Activated naive CD8-positive, alpha-beta T cell treated with anti-CD3 and anti-CD28 coated beads, Interleukin-2, amount 10 ng/mL, durations not matched to agents 7 days and 5 days (primary cell): ENCODE measurements at places on chromosomes 1 and 21.

DNA sequence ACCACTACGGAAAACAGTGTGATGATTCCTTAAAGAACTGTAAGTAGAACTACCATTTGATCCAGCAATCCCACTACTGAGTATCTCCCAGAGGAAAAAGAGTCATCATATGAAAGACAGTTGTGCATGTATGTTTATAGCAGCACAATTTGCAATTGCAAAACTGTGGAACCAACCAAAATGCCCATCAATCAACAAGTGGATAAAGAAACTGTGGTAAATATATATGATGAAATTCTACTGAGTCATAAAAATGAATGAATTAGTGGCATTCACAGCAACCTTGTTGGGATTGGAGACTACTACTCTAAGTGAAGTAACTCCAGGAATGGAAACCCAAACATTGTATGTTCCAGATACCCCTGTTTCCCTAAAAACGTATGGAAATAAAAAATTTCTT lies 337.0 kb upstream of the PTBP2 start:
- no peak for DNase-seq

GRCh38 chr1:25780318-25781129 lies 19.5 kb upstream of the SELENON start:
- no peak for DNase-seq

DNA sequence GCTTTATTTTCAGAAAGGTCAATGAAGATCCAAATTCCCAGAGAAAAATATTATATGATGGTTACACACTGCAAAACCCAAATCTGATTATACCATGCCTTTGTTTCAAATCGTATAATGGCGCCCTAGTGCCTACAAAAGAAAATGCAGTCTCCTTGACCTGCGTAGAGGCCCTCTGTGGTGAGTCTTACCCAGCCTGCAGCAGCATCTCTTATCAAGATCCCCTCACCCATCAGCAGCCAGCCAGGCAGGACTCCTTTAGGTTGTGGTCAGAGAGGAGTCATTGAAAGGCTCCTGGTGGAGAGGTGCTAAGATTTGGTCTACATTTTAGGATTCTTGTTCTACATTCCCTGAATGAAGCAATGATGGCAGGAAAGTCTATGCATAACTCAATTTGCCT lies 23.7 kb upstream of the DAB1 start:
- DNase-seq, result no peak

DNA sequence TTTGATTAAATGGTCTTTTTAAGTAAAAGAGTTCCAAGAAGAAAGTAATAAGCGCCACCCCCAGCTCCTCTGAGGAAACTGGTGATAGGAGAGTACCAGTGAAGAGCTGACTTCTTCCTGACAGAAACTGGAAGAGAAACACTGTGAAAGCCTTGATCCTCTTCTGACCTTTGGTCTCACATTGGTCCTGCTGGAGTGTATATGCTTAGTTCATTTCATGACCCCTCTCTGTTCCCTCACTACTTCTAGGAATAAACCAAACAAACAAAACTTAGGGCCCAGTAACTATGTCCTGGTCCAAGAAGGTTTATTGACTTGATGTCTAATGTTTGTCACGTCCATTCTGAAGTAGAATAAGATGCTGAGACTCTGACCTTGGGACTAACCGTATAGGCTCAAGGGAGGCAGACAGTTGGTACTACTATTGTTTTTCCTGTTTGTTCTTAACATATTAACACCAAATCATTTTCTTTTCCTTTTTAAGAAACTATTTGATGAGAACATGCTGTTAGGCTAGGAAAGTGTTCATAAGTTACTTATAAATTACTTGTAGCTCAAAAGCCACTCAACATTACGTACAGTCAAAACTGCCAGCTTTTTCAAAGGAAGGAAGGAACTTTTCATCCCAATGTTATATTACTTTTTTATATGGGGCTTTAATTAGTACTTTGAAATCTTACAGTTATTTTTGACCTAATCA lies 57.9 kb downstream of the MIER1 start:
- no peak for DNase-seq

DNA sequence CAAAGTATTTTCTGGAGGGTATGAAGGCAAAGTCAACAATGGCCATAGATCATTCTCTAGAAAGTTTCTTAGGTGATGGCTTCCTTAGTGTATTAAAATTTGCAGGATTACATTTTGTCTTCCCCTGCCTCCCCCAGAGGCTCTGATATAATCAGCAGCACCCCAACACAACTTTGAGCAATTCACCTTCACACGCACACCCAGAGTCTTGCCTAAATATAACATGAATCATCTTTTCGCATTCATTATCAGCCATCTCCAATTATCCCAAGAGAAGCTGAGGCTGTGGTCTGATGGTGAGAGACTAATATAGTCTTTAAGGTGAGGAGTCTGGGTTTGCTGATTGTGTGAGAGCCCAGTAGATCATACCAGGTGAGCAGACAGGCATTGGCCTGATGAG lies 343.0 kb downstream of the RRAGC start:
- DNase-seq, result no peak

GRCh38 chr1:7785108-7785507 lies 1.0 kb downstream of the PER3 start:
- DNase-seq, result no peak

- no peak for DNase-seq
These were observed 85.8 kb upstream of the TMPRSS2 start for GRCh38 chr21:41593760-41594138.

DNA sequence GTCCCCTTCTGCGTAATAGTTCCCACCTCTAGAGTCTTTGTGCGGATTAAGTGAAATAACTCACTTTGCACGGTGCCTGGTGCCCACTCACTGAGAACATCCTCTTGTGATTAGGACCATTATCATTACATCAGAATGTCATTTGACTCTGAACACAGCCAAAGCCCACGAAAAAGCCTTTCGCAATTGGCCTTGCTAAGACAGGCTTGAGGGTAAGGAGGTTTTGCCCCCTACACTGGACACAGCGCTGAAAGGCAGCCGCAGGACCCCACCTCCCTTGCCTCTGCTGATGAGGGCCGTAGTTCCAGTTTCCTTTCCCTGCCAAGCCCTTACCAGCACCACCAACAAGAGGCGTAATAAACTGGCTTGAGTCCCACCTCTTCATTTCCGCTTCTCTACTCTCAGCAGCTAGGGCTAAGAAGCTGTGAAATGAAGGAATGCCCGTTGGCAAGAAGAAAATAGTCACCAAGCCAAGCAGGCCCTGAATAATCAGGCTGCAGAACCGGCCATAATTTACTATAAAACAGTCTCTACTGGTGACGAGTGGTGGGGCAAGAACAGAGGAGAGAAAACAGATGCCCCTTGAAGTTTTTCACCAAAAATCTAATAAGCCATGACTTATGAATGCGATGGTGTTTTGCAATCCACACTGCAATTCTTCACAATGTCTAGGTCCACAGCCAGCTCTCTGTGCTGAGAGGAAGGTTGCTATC lies 53.1 kb downstream of the SH3GLB1 start:
- DNase-seq, result no peak

- peak; percentile 78 for DNase-seq
These were observed 107.3 kb upstream of the RUNX3 start for GRCh38 chr1:25037174-25038074.

- DNase-seq, result no peak
These were observed 64.3 kb upstream of the PGBD5 start for GRCh38 chr1:230490436-230490835.

DNA sequence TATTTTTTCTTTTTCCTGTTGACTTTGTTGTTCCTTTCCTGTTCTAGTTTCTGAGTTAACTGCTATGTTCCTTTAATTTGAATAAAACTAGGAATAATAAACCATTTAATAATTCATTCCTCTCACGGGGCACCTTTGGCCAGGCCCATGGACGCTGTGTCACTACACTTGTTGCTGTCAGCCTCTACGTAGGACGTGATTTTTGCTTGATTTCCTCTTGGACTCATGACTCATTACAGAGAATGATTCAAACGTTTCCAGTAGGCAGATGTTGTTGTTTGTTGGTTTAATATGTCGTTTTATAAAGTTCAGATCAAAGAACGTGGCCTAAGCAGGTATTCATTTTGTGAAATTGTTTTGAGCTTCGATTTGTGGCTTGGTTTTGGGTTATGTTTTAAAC lies 9.1 kb upstream of the SLC19A1 start:
- DNase-seq, result peak; percentile 24

GRCh38 chr1:113784104-113784779 lies 25.0 kb upstream of the PHTF1 start:
- no peak for DNase-seq

- DNase-seq, result no peak
These were observed 33.1 kb upstream of the CEP350 start for GRCh38 chr1:179921472-179921871.

DNA sequence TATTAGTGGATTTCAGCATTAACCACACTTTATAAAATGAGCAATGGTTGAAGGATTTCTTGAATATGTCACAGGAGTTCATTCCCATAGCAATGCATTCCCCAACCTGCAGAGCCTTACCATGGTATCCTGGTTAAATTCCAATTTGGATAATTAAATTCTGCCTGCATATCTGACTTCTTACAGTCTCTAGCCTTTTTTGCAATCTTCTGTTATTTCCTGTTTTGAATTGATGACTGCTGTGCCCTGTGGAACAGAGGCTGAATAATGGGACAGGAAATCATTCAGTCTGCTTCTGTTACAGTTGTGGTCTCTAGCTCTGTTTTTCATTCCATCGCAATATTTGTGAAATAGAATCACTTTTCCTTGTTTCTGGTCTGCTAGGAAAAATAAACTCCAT lies 1823.9 kb downstream of the PLA2G4A start:
- no peak for DNase-seq

DNA sequence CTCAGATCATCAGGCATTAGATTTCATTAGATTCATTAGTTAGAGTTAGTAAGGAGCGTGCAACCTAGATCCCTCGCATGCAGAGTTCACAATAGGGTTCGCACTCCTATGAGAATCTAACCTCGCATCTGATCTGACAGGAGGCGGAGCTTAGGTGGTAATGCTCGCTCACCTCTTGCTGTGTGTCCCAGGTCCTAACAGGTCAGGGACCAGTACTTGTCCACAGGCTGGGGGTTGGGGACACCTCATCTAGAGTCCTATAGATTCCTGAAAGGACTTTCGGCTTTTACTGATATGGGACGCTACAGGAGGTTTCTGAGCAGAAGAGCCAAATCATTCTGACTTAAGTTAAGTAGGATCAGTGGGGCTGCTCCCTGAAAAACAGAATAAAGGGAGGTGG lies 91.4 kb downstream of the AKT3 start:
- DNase-seq, result no peak

DNA sequence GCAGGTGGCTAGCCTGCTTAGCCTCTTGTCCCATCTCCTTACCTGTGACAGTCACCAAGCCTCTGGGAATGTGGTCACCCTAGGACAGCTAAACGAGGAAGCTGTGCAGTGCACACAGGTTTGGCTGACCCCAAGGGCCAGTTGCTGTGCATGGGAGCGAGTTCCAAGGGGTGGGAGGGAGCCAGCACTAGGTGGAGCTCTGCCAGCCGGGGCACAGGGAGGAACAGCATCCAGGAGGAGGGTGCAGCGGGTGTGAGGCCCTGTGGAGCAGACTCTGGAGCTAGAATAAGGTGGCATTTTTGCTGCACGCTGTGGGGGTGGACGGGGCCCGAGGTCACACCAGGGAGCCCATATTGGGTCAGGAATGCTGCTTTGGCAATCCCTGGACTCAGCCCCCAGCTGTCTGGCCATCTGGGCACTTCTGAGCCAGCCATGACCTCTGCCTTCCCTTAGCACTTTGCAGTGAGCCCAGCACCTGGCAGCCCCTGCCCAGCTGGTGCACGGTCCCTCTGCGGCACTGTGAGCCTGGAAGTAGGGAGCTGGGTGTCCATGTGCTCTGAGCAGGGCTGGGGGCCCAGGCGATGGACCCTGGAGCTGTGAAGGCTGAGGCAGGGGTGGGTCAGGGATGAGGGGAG lies 8.7 kb downstream of the PDXK start:
- DNase-seq, result no peak

DNA sequence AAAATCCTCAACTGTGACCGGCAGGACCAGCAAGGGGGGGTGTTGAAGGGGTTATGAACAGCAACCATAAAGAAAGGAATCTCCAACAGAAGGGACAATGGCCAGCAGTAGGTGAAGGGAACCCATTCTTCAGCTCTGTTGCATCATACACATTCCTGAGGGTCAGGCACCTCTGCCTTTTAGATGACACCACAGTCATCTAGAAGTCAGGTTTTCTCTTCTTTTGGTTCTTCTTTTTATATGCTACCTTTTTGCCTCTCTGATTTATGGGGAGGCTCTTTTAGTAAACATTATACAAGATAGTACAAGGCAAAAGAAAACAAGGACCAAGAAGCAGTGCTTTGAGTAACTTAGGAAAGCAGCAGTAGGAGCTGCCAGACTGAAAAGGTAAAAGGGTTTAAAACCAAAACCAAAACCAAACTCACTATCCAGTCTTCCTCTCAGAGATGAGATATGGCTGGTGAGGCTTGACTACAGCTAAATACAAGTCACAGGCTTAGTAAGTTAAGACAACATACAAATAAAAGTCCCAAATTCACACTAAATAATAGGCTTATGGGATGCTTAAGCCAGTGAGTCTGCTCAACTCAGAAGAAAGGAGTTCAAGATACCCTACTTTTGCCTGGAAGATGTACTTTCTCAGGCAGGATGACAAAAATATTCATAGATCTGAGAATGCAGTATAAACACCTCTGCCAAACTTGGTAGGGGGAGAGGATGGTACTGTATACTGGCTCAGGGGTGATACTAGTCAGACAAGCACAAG lies 4.1 kb downstream of the TEX38 start:
- no peak for DNase-seq

DNA sequence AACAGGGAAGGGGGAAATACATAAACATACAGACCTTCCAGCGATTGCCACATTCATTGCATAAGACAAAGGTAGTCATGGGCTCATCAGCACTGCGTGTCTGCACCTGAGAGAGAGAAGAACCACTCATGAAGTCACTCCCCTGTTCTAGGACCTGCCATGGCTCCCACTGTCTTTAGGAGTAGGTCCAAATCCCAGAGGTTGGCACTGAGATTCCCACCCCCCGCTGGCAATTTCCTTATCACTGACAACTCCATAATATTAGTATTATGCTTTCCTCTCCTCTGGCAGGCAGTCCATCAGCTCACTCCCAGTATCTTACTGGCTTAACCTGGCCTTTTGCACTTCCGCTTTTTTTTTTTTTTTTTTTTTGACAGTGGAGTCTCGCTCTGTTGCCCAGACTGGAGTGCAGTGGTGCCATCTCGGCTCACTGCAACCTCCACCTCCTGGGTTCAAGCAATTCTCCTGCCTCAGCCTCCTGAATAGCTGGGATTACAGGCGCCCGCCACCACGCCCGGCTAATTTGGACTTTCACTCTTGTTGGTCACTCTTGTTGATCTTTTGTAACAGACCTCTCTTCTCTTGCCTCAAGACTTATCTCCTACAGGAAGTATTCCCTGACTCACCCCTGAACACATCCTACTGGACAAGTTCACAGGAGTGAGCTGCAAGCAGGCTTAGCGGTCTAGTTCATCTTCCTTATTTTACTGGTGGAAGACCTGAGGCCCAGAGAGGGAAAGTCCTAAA lies 14.8 kb upstream of the ZNF436 start:
- DNase-seq, result no peak

GRCh38 chr21:44762221-44763049 lies 39.2 kb downstream of the UBE2G2 start:
- no peak for DNase-seq

DNA sequence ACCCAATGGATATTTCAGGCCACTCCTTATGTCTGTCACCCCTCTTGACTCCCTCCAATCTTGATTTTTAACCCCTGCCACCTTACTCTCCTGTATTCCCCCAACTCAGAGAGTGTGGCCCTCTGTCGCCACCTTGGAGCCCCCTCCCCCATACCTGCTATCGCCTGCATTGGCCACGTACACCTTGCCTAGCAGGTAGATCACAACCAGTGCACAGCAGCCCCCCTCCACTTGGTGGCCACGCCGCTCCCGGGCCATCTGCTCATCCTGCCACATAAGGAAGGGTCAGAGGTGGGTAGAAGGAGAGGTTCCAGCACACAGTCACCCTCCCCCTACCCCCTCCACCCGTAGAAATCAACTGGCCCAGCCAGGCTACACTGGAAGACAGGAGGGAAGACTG lies 2.9 kb downstream of the PPM1J start:
- DNase-seq, result no peak
